ENCODE measurements at places on chromosomes 16 and 17.

- DNase-seq: no peak
Observed at GRCh38 chr17:48970865-48971687, 2.7 kb upstream of the GIP start.

- DNase-seq: no peak
Observed at GRCh38 chr17:45016823-45017222, 34.6 kb downstream of the DCAKD start.

DNA sequence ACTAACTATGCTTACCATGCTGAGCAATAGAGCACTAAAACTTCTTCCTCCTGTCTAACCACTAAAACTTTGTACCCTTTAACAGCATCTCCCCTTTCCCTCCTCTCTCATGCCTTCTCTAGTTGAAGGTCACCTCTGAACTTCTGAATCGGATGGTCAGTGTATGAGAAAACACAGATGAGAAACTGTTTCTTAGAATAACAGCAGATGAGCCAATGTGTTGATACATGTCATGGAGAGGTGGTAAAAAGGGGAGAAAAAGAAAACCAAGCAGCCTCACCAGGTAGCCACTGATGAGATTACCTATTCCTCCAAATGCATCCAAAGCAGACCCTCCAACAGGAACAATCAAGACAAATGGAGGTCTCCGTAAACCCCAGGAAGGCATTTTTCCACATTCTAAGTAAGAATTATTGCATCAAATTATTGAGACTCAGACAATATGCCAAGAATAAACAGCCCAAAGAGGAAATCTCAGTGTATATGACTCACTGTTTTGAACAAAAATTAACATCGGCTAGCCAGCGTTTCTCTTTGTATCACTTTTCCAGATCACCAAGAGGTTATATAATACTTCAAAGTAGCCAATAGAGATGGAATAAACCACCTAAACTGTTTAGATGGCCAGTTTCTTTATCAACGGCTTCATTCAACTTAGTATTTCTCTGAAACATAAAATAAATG lies 793.3 kb upstream of the SOX9 start:
- no peak for DNase-seq

DNA sequence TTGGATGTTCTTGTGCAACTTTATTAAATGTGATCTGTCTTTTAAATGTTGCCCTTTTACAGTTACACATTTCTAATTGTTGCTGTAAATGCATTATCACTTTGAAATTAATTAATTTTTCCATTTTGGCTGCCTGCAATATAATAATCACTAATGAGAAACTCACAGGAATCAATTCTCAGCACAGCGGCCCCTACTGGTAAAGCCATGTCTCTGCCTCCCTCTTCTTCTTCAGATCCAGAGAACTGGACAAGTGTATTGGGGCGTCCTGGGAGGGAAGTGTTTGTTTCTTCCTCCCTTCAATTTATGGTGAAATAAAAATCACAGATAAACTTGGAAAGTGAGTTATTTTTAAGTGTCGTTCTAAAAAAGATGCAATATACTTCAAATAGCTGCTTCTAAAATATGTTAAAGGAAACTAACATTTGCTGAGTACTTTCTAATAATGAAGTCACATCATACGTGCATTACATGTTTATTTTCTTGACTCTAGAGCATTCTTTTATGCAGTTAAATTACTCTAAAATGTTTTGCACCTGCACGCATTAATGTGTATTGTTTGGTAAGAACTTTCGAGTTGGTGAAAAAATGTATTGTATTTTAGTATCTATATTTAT lies 338.0 kb downstream of the WWOX start:
- DNase-seq: peak; percentile 0

DNA sequence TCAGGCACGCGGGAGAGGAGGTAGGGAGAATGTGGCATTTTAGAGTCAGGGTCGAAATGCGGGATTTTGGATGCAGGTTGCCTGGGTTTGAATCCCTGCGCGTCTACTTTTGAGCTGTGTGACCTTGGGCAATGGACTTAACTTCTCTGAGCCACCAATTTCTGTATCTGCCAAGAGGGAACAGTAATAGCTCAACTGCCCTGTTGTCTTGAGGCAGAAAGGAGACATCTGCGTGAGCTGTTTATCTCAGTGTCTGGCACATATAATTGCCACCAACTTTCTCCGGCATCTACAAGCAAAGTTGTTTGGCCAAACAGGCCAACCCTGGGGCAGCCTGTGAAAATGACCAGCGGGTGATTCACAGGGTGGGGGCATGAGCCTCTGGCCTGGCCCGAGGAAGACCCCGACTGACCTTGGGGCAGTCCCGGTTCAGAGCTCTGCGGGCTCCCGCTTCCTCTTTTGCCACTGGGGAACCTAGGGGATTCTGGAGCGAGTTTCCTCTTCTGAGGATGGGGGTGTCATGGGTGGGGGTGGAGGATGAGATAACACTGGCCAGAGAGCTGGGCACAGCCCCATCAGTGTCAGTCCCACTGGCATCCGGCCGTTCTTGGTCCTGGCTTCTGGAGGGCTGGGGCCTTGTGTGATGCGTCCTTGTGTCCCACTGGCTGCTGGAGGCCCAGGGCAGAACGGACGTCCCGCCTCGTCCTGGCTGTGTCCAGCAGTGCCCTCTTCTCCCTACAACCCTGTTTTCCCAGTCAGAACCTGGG lies 1.3 kb downstream of the SNN start:
- DNase-seq: peak; percentile 96

DNA sequence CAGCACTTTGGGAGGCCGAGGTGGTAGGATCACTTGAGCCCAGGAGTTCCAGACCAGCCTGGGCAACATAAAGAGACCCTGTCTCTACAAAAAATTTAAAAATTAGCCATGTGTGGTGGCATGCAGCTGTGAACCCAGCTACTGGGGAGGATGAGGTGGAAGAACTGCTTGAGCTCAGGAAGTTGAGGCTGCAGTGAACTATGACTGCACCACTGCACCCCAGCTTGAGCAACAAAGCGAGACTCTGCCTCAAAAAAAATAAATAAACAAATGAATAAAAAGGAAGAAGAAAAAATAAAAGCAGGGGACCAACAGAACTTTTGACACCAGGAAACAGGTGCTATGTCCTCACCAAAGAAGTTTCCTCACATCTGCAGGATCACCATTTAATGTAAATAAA lies 14.2 kb downstream of the TERF2 start:
- no peak for DNase-seq

DNA sequence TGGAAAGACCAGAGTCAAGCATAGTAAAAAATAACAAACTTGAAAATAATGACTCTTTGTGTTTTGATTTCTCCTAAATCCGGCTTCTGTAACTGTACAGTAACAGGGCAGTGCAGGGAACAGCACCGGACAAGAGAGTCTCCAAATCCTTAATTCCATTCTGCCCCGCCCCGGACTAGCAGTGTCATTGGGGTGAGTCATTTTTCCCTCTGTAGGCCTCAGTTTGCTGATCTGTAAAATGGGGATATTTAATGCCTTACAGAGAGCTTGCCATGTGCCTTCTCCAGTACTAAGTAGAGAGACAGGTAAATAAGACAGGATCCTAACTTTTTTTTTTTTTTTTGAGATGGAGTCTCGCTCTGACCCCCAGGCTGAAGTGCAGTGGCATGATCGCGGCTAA lies 83.6 kb upstream of the TBC1D3K start:
- DNase-seq: no peak

DNA sequence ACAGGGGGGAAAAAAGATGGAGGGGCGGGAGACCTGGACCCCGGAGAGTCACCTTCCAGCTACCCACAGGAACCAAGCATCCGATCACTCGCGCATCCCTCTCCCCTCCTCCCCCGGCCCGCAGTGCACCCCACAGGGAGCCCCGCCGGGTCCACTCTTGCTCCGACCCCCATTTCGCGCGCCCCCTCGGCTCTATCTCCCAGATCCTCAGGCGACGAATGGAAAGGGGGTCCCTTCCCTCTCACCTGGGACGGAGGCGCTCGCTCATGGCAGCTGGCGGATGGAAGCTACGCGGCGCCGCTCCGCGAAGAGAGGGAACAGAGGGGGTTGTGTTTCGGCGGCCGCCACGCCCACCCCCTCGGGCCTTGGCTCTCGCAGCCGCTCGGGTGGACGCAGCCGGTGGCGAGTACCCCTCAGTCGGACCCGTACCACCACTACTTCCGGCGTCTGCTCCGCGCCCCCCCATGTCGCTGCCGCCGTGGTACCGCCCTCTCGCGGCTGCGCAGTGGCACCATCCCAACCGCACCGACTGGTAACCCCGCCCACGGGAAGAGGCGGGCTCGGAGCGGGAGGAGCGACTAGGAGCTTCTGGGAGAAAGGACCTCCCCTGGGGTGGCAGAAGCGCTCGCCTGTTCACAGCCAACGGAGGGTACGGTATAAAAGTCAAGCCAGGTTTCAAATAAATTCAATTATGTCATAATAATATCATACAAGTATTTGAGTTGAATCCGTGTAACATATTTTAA lies 29.7 kb downstream of the CPSF4L start:
- DNase-seq: peak; percentile 84

DNA sequence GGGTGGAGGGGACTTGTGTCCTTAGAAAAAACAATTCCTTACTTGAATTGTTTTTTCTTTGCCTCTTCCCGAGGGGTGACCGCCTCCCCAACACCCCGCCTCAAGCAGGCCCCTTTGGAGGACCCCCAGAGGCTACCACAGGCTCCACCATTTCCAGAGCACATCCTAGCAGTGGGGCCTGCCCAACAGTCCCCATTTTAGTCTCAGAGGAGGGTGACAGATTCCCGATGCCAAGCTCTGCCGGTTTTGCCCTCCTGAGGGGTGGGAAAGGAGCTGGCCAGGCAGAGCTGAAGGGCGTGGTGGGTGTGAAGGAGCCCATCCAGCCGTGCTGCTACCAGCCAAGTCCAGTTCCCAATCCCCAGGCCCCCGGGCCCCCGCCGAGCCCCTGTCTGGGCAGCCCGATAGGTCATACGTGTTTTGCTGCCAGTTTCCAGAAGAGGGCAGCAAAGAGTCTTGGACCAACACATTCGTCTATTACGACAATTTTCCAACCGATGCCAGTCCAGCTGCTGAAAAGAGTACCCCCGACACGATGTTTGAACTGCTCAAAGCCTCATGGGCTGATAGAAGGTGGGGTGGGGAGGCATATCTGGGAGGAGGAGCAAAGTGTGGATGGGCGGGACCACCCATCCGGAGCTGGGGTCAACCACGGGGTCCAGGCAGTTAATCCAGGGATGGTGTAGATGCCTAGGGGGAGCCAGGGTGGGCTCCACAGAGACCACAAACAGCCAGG lies 18.8 kb upstream of the GAA start:
- peak; percentile 81 for DNase-seq

- DNase-seq: peak; percentile 44
Observed at GRCh38 chr16:48384520-48385252, 527 bp downstream of the SIAH1 start.

GRCh38 chr17:47192554-47192953 lies 3.5 kb upstream of the CDC27 start:
- no peak for DNase-seq

DNA sequence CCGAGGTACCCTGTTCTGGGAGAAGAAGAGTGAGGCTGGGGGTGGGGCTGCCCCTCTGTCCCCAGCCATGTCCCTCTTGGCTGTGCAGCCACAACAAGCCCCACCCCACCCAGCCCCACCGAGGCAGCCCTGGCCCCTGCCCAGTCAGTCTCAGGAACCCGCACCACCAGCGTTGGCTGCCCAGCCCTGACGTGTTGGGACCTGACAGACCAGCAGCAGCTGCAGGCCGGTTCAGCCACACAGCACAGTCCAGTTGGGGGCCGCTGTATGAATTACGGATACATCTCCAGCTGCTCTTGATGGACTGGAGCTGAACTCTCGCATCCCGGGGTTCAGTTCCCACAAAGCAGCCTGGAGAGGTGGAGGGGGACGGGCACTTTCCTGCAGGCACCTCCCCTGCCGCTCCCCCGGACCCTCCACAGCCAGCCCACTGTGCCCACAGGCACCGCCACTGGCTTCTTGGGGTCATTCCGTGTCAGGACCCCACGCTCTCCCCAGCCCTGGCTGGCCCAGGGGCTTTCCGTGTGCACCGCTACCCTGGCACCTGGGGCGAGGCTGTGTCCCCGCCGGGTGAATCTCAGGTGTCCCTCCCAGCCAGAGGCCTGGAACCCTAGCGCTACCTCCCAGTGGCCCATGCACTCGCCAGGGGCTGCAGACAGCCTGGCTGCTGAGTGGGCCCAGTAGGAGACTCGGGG lies 7.1 kb downstream of the CDH15 start:
- no peak for DNase-seq

DNA sequence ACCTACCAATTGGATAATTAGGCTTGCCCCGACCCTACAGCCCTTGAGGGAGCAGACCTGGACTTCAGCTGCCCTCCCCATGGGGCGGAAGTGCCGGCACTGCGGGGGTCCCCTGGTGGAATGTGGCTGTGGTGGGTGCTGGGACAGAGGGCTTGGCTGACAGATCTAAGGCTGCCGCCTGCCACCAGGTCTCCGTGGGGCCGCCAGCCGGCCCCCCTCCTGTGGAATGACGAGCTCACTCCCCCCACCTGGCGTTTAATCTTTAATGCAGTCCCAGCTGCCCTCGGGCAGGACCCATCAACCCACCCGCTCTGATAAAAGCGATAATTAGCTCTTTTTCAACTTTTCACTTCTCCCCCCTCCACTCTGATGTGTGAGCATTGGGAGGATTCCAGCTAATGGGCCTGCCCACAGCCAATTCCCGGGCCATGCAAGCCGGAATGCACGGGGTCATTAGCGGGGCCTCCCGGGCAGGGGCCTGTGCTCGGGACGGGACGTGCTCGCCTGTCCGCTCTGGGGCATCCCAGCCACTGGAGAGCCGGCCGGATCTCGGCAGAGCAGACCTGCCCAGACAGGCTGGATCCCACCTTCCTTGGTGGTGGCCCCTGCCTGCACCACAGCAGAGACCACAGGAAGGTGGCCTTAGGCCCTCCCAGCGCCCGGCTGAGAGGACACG lies 28.3 kb upstream of the GOSR2 start:
- no peak for DNase-seq

- no peak for DNase-seq
Observed at GRCh38 chr17:20774472-20775135, 195.1 kb downstream of the CDRT15L2 start.

All from CD14-positive monocyte (primary cell).